ENCODE measurements at places on chromosomes 6 and 20.

GRCh38 chr6:15299430-15300131, 53.7 kb downstream of the JARID2 start:
- DNase-seq = peak; percentile 93

GRCh38 chr6:117906958-117907600, at the start of gene SLC35F1:
SLC35F1 (plus strand) TSS chr6:117907264.
- no peak for DNase-seq

DNA sequence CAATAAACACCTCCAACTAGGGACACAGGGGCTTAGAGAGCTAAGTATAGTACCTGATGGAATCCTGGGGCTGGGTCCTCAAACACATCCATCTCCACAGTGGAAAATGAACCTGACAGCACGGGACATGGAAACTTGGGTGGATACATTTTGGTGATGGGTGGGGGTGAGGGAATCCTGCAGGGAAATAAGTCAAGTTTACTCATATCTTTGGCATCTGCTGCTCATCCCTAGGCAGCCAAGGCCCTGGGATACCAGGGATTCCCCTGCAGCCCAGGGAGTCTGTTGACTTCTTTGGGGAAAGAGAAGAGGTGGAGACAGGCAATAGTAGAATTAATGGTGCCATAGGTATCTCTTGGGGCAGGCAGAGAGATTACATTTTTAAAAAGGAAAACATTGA, 6.6 kb downstream of the APOBEC2 start:
- no peak for DNase-seq

DNA sequence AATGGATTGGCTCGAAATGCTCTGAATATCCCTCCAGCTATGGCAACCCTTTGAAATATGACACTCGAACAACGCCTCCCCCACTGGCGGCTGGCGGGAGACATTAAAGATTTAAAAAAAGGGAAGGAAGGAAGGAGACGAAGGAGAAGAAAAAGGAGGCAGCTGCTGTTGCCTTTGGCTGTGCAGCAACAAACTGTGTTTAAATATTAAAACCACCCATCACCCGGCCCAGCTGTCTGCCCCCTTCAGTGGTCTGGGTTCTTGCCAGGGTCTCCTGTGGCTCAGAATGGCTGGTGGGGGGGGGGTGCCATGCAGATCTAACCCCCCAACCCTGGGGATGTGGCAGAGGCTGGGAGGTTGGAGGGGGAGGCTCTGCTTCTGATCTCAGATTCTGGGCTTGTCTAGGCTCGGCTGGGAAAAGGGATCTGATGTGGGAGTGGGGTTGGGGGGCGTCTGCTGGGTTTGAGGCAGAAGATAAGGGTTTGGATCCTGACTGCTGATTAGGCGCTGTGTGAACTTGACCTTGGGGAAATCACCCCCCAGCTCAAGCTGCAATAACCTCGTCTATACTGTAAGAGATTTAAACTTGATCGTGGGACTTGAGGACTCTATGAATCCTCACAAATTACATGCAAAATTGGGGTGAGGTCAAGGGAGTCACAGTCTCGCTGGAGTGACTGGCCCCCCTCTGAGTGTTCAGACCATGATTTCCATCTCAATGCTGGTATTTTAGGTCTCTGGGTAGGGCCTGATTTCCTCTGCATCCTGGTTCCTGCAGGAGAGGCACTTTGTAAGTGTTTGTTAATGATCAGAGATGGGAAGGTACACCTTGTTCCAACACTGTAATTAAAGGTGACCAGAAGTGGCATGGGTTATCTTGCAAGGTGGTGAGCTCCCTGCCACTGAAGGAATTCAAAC, 40.3 kb upstream of the BLCAP start:
- DNase-seq = no peak

GRCh38 chr6:2616811-2617210, 133.9 kb downstream of the MYLK4 start:
- no peak for DNase-seq

DNA sequence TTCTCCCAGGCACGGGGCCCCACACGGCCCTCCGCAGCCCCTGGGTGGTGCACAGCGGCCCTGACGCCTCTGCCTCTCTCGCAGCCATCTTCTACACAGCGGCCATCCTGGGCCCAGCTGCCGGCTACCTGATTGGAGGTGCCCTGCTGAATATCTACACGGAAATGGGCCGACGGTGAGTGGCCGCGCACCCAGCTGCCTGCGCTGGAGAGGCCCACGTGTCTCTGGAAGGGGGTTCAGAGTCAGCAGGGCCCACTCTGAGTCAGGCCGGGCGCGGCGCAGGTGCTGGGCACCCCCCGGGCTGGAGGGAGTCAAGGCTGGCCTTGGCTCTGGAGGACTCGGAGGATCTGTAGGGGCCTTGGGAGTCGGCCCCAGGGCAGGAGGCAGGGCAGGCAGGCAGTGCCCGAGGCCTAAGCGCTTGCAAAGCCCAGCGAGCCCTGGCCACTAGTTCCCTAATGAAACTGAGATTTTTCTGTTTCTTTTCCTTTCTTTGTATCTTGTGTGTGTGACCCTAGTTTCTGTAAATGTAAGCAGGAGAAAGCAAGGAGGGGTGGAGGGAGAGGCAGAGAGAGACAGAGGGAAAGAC, 16.4 kb downstream of the SLCO4A1 start:
- DNase-seq = no peak

GRCh38 chr20:51715856-51716185, 52.4 kb downstream of the ATP9A start:
- no peak for DNase-seq

DNA sequence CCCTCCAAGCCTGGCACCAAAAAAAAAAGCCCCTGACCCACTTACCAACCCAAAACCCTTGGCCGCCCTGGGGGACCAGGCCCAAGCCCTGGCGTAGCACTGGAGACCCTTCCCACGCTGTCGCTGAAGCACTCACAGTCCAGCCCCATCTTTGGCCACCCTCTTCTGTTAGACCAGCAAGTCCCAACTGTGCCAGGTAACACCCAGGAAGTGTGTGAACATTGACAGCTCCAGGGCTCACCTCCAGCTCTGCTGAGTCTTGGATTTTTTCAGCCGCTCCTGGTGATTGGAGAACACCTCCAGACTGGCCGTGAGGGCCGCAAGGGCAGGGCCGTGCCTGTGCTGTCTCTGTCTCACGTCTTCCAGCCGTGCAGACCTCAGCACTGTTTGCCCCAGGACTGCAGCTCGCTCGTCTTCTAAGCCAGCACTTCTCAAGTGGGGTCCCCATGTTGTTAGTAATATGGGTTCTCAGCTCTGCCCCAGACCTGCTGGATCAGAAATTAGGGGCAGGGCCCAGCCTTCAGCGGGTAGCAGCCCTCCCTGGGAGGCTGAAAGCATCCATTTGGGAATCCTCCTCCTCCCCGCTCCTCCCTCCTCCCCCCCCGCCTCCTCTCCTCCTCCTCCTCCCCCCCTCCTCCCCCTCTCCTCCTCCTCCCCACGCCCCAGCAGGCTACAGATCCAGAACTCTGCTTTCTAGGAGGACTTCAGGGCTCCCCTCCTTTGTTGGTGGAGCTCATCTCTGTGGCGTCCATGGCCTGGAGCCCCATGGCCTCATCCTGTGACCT, 18.1 kb downstream of the NPEPL1 start:
- DNase-seq = no peak

DNA sequence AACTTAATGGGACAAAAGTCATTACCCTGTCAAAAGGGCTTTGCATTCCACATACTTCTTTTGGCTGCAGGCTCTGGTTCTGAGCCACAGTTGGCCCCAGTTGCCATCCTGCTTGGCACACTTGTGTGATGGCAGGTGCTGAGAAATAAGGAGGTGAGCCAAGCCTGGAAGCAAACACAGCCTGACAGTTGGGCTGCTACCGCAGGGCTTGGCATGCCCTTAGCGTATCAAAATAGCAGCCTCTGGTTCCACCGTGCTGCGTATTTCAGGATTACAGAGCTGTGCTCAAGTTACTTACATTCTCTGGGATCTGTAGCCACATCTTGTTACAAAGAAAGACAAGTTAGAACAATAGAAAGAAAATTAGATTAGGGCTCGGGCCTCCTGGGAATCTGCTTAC, 11.1 kb downstream of the MTHFD1L start:
- DNase-seq = no peak

- no peak for DNase-seq
These were observed 371.4 kb upstream of the ID4 start for GRCh38 chr6:19465760-19466159.

- DNase-seq = no peak
These were observed 520 bp upstream of the RIPOR3 start for GRCh38 chr20:50691573-50692551.
